ENCODE measurements at places on chromosomes 5 and 9. TPM values are rescaled to one million over a fixed set of nuclear protein-coding genes. Genes with fewer than 3 reads are reported as not detected.

DNA sequence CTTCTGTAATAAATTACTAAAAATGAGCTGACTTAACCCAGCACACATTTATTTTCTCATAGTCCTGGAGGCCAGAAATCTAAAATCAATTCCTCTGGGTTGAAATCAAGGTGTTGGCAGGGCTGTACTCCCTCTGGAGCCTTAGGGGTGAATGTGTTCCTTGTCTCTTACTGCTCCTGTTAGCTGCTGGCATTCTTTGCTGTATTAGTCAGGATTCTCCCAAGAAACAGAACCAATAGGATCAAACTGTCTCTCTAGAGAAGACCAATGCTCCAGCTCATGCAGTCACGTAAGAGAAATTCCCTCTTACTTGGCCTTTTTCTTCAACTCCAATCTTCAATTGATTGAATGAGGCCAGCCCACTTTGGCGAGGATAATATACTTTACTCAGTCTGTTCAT, 15.3 kb upstream of the CD180 start:
- DNase-seq = no peak

DNA sequence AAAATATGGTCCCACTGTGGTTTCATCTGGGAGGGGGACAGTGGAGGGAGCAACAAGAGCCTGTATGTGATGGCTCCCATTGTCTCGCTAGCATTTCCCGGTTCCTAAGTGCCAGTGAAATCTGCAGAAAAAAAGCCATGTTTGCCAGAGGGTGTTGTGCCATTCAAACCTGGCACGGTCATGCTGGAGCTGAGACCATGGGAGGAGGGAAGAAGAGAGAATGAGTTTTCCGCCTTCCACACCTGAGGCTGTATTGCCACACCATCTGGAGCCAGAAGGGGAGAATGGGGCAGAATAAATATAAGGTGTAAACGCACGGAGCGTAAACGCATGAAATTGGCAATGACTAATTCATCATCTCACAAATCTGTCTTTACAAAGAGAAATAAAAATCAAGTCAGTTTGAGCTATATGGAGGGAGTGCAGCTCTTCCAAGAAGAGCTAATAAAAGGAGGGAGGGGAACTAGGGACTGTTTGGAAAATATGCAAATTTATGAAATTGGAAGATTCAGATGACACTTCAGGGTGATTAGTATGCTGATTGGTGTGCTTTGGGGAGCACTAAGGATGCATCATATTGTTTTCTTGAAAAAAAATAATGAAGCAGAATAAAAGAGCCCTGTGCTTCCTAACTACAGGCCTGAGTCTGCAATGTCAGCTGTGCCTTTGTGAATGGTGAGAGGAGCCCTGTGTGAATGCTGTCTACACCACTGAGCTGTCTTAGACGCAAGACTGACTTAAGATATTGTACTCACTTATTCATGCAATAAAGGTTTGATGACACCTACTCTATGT, 237.9 kb downstream of the NSG2 start:
- no peak for DNase-seq

DNA sequence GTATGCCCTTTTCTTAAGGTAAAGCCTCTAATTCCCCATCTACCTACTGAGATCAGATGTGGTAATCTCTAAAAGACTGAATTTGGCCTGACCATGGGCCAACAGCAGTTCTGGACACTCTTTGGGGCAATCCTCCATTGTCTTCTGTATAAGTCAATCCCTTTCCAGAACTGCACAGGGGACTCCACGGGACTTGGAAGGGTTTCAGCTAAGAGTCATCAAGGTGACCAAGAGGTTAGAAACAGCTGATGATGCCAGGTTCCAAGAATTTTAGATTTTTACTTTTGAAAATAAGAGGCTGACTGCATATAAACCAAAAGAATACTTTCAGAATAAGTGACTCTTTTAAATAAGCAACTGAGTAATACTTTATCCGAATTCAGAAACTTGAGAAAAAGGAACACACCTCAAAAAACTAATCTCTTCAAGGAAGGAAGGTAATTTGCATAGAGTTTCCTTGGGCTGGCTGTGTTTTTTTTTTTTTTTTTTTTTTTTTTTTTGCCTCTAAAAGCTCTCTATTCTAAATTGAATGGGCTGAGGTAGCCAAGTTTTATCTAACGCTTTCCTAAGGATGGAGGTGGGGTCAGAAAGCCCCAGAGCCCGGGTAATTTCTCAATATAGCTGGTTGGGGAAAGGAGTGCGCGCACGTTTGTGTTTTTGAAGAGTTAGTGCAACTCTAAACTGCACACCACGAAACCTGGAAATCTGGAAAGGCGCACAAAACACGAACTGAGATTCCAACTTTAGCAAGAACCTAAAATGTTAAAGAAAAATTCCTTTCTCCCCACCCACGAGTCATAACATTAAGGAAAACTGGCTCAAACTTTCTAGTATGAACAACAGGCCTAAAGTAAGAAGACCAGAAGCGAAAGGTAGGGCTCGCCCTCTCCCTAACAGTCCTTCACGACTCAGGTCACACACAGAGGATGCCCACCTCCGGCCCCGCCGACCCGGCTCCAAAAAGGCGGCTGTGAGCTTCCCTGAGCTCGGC, 1.3 kb downstream of the VCP start:
- DNase-seq = peak; percentile 15

The PDCD1LG2 gene
- total RNA-seq = 1.6 TPM

DNA sequence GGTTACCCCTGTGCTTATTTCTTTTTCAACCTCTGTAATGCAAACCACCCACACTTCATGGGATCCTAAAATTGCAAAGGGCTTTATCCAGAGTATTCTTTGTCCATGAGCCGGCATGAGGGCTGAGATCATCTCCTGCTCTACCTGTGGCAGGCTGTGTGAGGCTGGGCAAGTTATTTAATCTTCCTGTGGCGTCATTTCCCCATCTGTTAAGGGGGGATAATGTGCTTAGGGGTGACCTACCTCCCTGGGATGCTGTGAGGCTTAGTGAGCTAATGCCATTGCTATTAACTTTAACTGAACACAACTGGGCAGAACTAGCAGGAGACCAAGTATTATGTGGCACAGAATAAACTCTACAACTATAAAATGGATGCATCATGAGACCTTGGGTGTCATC, 17.0 kb downstream of the FRMPD1 start:
- no peak for DNase-seq

Measured in tongue (tissue), 3 donors.